ENCODE measurements at places on chromosomes 2 and 18.

DNA sequence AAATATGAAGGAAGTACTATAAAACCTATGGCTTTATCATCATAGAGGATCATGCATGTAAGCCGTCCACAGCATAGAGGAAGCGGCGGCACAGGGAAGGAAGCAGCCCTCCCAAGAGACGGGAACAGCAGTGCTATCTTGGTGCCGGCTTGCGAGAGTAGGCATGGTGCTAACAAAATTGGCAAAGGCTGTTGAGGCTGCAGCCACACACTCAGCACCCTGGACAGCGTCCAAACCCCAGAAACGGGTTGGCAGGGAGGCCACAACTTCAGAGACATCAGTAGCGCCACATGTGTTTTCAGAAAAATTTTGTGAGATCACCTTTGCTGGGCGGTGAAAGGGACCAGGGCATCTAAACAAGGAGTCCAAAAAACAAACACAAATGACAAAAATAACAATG is 37.7 kb downstream of the NETO1 start:
- DNase-seq, result no peak

DNA sequence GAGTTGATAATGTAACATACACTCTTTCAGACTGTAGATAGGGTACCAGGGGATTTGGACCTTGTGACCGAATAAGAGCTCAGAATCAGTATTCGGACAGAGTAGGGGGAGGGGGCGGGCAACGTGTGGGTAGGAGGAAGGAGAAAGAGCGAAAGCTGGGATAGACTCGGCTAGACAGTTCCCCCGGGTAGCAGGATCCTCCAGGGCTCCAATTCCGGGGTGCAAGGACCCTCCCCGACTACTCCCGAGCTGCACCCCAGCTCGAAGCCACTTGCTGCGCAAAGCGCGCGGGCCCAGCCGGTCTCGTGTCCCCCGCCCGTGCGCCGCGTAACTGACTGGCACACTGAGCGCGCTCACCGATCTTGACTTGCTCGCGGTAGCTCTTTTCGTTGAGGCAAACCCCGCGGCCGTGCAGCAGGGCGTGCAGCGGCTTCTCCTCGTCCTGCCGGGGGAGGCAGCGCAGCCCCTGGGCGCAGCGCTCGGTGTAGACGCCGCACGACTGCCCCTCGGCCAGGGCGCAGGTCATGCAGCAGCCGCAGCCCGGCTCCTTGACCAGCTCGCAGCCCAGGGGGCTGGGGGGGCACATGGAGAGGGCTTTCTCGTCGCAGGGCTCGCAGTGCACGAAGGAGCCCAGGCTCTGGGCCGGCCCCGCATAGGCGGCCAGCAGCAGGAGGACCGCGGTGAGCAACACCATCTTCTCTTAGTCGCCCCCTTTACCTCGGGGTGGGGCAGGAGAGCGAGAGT is 1.1 kb downstream of the IGFBP5 start:
- no peak for DNase-seq

DNA sequence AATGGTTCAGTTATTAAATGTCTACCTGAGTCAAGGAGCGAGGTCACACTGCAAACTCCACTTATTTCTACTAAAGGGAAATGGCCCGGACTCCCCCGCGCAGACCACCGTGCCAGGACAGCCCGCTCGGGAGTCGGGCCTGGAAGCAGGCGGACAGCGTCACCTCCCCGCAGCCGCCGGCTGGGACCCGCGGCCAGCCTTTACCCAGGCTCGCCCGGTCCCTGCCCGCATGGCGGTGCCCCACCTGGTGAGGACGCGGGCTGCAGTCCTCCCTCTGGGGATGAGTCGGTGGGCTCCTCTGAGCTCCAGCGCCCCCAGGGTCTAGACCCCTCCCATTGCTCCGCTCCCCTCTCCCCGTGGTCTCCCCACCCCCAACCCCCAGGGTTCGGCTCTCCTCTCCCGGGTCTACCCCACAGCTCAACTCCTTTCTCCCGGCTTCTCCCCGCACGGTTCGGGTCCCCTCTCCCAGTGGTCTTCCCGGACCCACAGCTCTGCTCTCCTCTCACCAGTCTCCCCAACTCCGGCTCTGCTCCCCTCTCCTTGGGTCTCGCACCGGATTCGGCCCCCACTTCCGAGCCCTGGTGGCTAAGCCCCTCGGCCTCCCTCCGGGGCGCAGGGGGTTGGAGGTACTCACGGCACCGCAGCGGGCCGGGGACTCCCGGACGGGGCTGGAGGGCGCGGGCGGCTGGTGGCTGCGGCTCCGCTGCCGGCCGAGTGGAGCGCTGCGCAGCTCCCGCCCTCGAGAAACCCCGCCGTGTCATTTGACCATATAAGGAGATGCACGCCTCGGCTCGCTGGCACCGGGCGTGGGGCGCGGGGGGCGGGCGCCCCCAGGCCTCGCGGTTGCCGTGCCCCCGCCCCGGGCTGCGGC is at the start of gene FHL2:
TSS of gene FHL2 (minus strand) at position 716 of the 871 bp plus-strand sequence. CDS start 12,535 bp downstream, outside the sequence.
- DNase-seq, result peak; percentile 44

DNA sequence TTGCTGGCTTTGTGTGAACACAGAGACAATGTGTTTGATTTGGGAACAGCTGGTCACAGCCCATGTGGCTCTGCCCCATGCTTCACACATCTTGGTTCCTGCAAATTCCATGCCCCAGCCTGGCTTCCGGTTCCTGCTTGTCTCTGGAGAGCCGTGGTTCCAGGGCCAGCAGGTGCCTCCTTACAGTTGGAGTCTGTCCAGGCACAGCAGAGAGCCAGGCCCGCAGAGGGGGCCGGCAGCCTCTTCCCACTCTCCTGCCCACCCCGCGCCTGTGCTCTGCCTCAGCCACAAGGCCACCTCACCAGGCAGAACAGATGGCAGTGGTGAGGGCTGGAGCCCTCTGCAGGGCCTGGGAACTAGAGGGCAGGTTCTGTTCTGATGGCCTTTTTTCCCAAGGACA is 81.5 kb downstream of the LDLRAD4 start:
- no peak for DNase-seq

- DNase-seq, result no peak
Measured at GRCh38 chr2:48607307-48608014, 10.2 kb upstream of the GTF2A1L start.

DNA sequence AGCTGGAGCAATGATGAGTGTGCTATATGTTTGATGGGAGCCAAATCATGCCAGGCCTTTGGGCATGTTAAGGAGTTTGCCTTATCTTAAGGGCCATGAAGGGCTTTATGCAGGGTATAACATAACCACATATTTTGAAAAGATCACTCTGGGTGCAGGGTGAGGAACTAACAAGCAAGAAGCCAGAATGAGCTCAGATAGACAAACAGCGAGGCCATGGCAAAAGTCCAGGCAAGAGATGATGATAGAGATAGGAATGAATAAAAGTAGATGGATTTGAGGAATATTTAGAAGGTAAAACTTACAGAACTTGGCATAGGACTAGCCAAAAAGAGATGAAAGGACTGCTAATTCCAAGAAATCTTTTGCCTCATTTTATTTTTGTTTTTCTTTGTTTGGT is 6.7 kb downstream of the GALNT3 start:
- DNase-seq, result no peak

DNA sequence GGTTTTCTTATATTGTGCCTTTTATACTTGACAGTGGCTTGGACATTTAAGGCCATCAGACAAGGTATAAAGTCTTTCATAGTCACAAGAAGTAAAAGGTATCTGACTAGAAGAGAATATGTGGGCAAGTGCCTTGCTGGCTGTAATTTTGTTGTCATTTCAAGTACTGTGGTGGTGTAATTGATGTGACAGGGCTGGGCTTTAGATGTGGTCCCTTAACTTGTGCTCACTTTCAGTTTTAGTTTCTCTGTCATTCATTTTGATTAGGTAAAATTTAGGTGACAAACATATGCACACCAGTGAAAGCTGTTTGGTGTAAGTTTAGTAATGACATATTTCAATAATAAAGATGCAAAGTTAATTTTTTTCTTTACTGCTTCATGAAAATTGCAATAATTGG is 31.2 kb upstream of the TBR1 start:
- no peak for DNase-seq

DNA sequence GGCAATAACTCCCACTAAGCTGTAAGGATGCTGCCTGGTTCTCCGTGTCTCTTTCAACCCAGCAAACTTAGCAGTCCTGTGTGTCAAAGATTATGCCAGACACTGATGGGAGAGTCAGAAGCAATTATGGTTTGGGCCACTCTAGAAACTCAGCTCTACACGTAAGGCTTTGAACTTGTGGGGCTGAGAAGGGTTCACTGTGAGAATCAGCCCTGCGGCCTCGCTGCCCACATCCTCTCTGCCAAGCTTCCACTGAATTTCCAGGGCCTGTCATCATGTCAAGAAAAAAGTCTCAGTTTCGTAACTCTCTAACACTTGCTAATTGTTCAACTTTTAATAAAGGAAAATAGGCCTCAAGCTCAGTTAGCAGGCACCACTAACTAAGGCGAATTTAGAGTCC is 308.8 kb upstream of the LYPD1 start:
- no peak for DNase-seq

DNA sequence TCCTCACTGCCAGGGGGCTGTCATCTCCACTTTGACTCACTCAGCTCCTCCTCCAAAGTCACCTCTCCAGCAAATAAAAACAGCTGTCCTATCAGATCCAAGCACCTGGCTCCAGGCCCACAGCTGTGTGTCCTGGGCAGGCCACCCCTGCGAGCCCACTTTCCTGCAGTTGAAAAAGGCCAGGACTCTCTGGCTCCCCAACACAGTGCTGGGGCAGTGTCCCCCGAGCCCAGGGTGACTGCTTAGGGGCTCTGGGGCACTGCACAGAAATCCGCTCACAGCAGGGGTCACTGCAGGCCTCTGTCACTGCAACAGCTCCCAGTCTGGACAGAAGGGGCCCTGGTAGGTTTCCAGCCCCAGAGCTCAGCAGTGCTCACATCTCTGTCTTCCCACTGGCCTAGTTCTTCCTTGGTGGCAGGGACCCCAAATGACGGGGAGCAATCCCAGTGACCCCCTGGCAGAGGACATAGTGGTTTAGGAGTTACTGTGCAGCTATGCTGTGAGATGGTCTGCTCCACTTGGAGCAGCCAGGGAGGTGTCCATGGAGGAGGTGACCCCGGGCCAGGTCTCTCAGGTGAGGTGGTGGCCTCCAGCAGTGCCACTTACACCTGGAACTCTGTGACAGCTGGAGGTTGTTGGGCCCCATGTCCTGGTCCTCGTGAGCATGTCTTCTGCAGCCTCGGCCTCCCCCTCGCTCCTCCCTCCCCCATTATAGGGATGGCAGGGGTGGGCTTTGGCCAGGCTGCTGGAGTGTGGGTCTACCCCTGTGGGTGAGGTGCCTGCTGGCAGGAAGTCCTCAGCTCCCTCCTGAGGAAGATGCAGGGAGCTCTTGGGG is 35.5 kb downstream of the HS6ST1 start:
- DNase-seq, result no peak

DNA sequence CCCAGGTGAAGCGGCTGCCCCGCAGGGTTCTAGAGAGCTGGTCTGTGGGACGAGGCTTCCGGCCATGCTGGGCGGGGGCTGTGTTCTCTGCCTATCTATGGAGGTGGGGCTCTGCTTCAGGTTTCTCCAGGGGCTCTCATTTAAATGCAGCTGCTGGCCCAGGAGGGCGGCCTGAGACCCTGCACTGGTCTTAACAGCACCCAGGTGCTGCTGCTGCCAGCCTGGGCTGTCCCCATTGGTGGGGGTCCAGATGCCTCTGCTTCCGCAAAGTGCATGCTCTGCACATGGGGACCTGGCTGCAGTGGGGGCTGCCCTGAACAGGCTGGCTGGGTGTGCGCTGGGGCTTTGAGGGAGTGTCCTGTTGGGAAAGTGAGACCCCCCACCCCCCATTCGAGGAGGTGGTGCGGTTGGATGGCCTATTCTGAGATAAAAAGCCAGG is 29.7 kb upstream of the ALLC start:
- DNase-seq, result no peak

GRCh38 chr2:149400997-149401396 is 70.6 kb downstream of the LYPD6 start:
- DNase-seq, result no peak

GRCh38 chr2:79359419-79359818 is 153.4 kb upstream of the CTNNA2 start:
- DNase-seq, result no peak

DNA sequence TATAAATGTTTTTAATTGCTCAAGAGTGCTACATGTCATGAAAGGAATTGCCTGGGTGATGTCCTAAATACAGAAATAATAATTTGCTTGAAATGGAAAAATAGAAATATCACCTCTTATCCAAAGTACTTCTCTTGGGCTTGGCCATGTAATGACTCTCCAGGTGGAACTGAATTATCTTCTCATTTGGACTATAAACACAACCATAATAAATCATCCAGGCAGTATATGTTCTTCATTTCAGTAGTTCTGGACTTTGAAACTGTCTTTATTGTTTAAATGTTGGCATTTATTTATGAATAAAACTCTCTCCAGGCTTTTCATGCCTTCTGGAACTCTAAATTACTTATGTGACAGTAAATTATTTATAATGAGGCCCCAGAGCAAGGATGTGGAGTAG is 40.5 kb downstream of the OXER1 start:
- DNase-seq, result no peak

GRCh38 chr2:73444202-73444601 is 58.6 kb downstream of the ALMS1 start:
- no peak for DNase-seq

- DNase-seq, result no peak
Measured at GRCh38 chr2:120460511-120460910, 114.6 kb downstream of the INHBB start.

- DNase-seq, result no peak
Measured at GRCh38 chr2:88582030-88582429, 45.2 kb downstream of the EIF2AK3 start.

GRCh38 chr18:79922971-79923411 is 28.5 kb downstream of the SLC66A2 start:
- DNase-seq, result no peak

DNA sequence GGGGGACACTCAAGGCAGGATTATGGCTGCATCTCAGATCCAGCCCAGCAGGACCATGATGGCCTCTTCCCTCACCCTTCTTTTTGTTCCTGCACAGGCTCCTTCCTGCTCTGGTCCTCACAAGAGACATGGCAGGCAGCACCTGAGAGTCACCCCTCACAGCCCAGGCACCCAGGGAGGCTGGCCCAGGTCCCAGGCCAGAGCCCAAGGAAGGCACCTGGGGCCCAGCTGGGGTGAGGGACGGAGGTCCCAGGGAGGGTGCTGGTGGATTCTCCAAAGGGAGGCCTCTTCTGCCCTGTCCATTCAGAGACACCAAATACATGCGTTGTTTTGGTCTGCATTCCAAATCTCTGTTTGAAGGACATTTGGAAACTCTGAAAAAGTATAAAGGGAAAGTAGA is 285.4 kb upstream of the HS6ST1 start:
- DNase-seq, result no peak

DNA sequence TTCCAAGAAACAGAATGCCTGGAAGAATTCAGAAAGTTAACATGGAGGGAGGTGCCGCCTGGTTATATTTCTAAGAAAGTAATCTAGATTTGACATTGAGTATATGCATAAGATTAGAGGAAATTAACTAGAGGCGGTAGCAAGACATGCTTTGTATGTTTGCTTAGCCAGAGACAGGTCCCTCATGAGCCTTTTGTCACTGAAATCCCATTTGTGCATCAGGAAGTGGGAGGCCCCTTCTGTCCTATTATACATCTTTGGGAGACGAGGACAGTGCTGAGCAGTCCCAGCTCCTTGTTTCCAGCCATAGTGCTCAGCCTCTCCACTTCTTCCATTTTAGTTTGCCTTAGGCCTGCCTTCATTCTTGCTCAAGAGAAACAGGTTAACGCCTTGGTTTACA is 115.4 kb upstream of the LHCGR start:
- DNase-seq, result no peak

All from activated T-helper 1 cell treated with anti-CD3 and anti-CD28 coated beads, Interleukin-2, amount 50 U/mL, for 16 hours (primary cell).